ENCODE measurements at places on chromosomes 7 and 10.

DNA sequence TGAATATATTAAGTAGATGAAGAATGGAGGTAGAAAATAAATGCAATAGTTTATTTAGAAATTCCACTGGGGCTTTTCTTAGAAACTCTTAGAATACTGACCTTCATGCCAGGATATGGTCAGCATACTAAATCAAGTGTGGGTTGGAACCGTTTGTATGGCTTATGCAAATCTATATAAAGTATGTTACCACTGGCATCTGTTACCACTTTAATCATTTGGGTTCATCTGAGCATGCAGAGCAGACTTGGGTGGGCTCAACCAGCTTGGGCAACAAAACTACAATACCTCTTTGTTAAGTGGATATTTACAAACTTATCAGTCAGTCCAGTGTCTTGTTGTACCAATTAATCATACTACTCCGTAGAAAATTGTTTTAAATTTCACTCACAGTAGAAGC, 125.8 kb downstream of the CRPPA start:
- no peak for DNase-seq

DNA sequence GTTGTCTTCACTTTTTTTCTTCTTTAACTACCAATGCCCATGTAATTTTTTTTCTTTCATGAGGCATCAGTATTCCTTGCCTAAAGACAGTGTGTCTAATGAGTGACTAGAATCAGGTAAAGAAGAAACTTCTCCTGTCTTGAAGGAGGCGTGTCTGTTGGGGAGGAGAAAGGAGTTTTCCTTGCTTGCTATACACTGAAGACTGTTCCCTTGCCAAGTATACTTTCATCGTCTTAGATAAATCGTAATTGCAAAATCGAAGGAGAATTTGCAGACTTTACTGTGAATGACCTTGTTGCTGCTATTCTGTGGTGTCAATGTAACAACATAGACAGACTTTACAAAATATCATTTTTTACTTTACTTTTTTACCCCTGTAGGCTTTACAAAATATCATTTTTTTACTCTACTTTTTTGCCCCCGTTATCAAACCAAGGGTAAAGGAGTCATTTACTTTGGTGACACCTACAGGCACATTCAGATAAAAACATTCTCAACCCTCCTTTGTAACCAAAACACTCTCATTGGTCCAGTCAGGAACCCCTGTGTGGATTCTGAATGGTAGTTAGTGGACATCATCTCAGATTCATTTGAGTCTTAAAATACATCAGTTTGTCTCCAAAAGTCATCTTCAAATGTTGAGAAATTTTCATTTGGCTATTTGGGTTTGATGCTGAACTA, 232.4 kb downstream of the AHR start:
- DNase-seq = peak; percentile 47

DNA sequence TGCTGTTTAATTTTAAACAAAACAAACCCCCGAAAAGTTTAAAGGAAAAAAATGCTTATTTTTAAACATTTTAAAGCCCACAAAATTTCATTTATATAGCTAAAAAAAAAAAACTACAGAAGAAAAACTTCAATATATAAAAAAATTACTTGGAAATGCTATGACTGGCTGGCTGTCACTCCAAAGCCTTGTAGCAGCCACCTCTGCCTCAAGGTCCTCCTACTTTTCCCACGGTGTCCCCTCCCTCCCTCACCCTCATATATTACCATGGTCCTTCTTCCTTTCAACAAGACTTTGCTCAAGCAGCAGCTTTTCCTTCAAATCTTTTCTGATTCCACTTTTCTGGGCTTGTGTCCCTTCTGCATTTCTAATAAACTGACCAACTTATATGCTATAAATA, 122.0 kb downstream of the TPK1 start:
- no peak for DNase-seq

DNA sequence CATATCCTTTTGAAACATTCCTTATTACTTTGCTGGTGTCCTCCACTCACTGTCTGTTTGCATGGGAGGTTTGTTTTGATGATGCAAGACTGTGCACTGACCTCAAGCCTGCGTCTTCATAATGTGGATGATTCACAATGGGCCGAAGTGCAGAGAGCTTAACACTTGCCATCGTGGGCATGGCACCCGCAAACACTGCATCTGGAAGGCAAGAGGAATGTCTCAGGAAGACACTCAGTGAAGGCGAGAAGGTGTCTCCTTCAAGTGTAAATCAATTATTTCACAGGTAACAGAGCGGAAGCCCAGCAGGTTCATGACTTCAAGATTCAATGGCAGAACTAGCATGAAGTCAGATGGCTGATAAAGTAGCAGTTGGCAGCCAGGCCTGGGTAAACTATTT, 98.1 kb downstream of the DPY19L1 start:
- DNase-seq = peak; percentile 26

DNA sequence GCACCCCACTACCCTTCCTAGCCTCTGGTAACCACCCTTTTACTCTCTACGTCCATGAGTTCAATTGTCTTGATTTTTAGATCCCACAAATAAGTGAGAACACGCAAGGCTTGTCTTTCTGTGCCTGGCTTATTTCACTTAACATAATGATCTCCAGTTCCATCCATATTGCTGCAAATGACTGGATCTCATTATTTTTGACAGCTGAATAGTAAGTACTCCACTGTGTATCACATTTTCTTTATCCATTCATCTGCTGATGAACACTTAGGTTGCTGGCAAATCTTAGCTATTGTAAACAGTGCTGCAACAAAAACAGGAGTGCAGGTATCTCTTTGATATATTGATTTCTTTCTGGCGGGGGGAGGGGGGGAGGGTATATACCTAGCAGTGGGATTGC, 106.2 kb downstream of the ZFAND4 start:
- DNase-seq = no peak

Data from A172 (cell line).